Left lobe of liver (tissue), 2 donors: ENCODE measurements at places on chromosomes 3 and 15.

GRCh38 chr15:38843051-38843501 is 278.5 kb upstream of the RASGRP1 start:
- no peak for DNase-seq

GRCh38 chr3:141305436-141305835 is 62.9 kb upstream of the ZBTB38 start:
- DNase-seq = no peak

DNA sequence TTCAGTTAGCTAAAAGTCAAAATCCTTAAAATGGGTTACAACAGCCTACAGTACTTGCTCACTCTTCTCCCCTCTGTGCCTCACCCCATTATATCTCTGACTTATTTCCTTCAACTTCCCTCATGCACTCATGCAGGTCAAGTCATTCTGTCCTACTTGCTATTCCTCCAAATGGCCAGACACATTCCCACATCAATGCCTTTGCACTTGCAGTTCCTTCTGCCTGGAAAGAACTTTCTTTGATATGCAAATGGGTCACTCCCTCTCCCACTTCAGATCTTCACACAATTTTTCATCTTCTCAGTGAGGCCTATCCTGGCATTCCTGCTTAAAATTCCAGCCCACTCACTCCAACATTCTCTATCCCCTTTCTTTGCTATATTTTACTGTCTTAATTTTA is 547.2 kb upstream of the TGFBR2 start:
- DNase-seq = no peak

GRCh38 chr15:89070197-89071124 is 17.8 kb upstream of the ABHD2 start:
- no peak for DNase-seq

DNA sequence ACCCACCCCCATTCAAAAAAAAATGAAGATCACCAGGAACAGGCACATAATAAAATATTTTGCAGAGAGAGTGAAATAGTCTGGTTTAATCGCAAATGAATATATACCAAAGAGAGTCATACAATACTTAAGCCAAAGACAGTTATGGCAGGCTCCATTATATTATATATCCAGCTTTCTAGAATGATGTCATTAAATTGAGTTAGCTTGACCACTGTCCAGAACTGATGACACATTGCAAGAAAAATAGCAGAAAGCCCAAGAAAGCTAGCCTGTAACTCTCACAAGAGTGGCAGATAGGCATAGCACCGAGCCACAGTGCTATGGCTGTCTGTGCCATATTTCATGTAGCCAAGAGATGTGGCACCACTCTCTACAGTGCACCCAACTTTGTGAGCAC is 231.9 kb upstream of the SEMA6D start:
- no peak for DNase-seq

DNA sequence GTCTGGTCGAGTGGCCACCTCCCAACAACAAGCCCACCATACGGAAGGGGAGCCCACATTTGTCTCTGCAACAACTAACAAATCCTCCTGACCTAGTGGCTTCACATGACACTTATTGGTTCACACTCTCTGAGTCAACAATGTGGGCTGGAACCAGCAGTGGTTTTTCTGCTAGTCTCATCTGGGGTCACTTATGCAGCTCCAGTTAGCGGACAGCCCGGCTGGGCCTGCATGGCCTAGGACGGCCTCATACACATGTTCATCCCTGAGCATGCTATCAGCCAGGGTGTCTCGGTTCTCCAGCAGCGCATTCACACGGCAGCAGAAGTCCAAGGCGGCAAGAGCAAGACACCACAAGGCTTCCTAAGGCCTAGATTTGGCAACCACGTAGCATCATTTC is 281.7 kb downstream of the XXYLT1 start:
- DNase-seq = peak; percentile 28

DNA sequence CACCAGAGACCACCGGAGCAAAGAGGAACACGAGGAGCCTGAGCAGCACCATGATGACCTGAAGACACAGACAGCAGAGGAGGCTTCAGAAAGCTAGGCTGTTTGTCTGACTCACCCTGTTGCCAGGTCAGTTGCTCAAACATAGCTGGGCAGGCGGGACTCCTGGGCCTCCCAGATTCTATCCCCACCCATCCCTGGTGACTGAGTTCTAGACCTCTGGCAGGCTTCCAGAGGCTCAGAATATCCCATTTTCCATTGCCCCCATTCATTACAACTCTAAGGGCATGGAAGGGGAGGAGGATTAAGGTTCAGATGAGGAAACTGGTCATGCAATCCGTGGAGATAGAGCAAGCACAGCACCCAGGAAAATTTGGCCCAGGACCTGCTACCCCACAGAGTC is at the start of gene CDHR4:
Gene CDHR4, minus strand, starts transcription at position 113 of the 400 bp plus-strand sequence. Its CDS starts 61 bp downstream, at position 52.
- DNase-seq = no peak

- DNase-seq = no peak
Measured at GRCh38 chr3:141408596-141408995, 40.3 kb downstream of the ZBTB38 start.

DNA sequence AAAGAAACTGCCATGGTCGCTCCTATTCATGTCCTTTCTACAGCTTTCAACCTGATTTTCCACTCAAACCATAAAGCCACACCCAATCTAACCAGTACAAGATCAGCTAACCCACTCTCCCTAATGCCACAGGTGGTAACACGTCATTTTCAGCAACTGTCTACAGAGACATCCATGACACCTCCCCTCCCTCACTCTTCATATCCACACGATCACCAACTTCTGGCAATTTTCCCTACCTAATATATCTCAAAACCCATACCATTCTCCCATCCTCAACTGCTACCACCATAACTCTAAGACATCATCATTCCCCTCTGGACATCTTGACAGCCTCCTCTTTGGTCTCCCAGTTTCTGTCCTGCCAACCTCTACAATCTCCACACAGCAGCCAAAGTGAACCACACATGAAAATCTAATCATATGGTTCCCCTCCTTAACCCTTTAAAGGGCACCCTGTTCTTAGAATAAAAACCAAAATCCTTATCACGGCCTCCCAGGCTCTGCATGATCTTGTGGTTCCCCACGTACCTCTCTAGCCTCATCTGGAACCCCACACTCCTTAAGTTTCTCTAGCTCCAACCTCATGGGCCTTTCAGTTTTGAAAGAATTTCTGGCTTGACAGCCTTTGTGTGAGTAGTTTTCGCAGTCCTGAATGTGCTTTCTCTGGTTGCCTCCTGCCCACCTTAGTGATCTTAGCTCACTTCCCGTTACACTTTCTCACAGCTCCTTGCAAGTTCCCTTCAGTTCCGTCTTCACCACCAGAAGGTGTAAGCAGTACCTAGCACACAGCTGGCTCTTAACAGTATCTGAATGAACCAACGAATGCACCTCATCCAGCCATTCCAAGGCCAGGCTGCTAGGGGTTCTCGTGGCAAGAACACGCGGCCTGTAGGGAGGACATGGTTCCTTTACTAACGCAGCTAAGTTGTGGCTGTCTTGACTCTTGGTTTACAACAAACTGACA is 33.4 kb downstream of the SPINK8 start:
- DNase-seq = no peak

DNA sequence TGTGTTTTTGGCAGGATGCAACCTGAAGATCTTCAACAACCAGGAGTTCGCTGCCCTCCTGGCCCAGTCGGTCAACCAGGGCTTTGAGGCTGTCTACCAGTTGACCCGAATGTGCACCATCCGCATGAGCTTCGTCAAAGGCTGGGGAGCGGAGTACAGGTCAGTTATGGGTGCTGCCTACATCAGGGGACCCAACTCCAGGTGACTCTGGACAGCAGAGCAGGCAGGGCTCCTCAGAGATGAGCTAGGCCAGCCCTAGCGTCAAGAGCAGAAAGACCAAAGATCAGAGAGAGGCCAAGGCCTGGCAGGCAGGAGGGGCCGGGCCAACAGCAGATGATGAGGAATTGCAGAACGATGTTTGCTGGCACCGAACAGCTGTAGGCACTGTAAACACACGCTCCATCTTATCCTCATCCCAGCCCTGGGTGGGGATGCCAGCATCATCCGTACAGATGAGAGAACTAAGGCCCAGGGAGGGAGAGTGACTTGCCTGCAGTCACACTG is 67.1 kb downstream of the AAGAB start:
- DNase-seq = no peak

- no peak for DNase-seq
Measured at GRCh38 chr15:69812861-69813261, 284.9 kb downstream of the TLE3 start.

GRCh38 chr3:78634316-78634715 is 1133.5 kb downstream of the ROBO1 start:
- no peak for DNase-seq

DNA sequence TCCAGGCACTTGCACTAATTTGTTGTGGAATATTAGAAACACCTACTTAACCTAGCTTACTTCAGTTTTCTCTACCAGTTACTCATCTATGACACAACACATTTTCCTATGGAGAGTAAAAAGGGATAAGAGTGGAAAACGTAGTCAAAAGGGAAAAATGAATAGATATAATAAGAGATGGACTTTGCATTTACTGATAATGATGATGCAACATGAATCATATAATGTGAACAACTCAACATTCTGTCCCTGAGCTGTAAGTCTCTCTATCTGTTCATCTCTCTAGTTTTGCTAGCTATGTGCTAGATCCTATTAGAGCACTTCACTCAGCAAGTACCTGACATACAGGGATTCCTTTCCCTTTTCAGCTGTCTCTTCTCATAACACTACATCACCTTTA is 627.1 kb downstream of the AGBL1 start:
- no peak for DNase-seq

- DNase-seq = no peak
Measured at GRCh38 chr3:17157713-17158112, 273.0 kb downstream of the PLCL2 start.

DNA sequence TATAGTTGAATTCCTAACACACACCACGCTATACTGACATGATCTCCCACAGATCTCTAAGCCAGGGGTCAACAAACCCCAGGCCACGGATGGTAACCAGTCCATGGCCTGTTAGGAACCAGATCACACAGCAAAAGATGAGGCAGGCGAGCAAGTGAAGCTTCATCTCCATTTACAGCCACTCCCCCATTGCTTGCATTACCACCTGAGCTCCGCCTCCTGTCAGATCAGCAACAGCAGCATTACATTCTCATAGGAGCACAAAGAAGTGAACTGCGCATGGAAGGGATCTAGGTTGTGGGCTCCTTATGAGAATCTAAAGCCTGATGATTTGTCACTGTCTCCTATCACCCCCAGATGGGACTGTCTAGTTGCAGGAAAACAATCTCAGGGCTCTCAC is 2.7 kb downstream of the PDCD7 start:
- DNase-seq = no peak

DNA sequence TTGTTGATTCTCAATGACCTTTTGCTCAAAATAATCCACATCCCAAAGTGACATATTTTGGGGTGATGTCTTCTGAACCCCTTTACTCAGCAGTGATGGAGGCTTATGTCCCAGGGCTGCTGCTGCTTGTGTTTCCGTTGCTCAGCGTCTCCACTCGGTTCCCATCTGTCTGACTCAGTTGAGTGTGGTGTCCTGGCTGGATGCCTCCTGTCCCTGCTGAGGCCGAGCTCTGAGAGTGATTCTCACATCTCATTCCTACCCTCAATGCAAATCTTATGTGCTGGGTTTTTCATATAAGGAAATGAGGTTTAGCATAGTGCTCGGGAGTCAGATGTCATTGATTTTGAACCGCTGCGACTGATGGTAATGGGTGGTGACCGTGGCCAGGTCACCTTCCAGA is 247.4 kb downstream of the GABRG3 start:
- no peak for DNase-seq

DNA sequence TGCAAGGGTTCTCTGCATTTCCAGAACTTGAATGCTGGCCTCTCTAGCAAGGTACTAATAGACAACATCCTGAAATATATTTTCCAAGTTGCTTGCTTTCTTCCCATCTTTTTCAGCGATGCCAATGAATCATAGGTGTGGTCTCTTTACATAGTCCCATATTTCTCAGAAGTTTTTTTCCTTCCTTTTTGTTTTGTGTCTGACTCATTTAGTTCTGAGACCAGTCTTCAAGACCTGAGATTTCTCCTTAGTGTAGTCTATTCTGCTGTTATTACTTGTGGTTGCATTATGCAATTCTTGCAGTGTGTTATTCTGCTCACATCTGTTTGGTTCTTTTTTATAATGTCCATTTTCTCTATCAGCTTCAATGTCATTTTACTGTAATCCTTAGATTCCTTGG is 1265.0 kb upstream of the ALCAM start:
- no peak for DNase-seq

DNA sequence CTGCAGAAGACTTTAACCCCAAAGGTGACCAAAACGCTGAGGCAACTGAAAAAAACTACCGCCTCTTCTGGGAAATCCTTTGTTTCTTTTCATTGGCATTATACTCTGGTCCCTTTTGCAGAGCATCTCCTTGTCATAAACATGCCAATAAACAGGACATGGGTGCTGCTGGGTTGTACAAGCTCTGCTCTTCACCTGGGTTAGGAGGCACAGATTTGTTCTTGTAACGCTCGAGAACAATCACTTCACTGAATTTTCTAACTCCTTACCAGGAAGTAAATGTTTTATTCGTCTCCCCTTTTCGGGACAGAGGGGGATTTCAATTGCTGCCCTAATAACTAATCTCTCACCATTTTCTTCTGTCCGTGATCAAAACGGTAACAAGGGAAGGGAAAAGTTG is 1.3 kb downstream of the PLCH1 start:
- no peak for DNase-seq

DNA sequence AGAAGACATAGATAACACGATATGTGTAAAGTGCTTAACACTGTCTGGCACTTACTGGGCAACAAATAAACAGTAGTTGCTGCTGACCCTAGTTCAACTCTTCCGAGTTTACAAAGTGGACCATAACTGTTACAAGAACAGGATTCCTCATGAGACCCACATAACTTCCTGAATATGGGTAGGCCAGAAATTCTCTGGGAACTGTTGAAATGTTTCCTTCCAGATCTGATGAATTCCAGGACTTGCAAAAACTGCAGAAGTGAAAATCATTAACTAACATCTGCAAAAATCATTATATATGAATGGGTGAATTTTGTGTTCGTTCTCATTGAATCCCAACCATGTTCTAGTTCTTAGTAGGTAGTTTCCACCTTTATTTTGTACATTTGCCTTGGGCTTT is 181.7 kb upstream of the MME start:
- DNase-seq = no peak

DNA sequence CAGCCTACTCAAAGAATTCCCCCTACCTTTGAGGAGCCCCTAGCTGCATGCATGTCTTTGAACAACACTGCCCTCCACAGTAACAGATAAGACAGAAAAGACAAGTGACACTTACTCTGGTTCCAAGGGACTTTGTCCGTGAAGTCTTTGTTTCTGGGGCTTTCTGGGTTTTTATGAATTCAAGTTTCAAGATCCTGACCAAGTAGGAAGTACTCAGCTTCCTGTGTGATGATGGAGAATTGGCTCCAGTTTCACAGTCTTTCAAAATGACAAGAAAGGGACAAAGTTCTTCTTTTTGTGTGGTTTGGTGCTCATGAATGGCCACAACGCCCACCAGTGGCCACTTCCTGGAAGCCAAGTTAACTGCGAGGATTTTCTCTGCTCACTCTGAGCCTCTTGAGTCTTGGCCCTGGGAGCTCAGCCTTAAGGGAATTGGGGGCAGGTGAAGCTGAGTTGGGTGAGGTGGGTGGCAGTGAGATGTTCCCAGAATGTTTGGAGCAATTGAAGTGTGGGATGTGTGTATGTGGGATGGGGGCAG is at the start of gene CCR1:
Gene CCR1, minus strand, starts transcription at position 147 of the 538 bp plus-strand sequence. CDS start 4,000 bp downstream, outside the sequence.
- no peak for DNase-seq
